SW 1271 (cell line): ENCODE measurements at places on chromosomes 1 and 21.

DNA sequence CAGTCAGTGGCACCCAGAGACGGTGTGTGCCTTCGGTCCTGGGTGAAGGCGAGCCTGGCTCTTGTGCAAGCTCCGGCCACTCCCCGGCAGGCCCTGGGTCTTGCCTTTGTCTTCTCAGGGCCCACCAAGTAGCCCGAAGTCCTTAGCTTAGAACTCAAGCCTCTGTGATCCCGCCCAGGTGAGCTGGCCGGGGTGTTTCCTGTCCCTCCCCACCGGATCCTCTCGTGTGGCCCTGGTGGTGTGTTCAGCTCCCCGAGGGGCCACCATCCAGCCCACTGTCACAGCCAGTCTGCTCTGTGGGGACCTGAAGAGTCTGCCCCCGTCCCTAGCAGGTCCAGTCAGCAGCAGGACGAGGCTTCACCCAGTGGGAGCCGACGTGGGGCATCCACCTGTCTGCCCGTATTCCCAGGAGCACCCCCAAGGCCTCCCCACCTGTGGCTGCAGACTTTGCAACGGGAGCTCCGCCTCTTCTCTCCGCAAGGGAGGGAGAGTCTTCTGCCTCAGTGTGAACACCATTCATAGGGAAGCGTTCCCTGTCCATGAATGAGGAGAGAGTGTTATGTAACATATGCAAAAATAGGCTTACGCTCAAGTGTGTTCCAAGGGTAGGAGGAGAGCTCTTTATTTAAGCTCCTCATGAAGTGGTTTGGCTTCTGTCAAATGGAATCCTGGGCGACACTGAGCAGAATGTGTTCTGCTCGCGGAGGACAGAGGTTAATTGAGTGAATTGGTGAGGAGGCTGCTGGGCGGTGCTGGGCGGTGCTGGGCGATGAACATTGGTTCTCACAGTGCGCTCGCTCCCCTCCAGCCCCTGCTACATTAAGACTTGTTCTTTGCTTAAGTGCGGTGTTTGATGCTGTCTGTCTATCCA is 108.9 kb downstream of the CRYAA start:
- DNase-seq, result no peak

DNA sequence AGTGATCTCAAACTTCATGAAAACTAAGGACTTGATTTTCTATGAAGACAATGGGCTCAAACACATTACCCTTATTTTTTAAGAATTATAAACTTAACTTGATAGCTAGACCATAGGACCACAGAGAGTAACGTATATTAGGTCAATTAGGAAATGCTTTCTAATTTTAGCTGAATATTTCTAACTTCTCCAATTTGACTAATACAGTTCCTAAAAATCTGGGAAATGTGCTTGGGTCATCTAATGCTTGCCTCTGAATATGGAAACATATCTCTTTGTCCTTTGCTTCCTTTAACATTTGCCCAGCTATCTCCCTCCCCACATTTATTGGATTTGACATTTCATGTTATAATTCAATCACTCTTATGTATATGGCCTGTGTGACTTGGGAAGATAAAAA is 141.4 kb downstream of the LHX8 start:
- DNase-seq, result no peak

- no peak for DNase-seq
Observed at GRCh38 chr1:145917595-145917994, 922 bp downstream of the PEX11B start.

DNA sequence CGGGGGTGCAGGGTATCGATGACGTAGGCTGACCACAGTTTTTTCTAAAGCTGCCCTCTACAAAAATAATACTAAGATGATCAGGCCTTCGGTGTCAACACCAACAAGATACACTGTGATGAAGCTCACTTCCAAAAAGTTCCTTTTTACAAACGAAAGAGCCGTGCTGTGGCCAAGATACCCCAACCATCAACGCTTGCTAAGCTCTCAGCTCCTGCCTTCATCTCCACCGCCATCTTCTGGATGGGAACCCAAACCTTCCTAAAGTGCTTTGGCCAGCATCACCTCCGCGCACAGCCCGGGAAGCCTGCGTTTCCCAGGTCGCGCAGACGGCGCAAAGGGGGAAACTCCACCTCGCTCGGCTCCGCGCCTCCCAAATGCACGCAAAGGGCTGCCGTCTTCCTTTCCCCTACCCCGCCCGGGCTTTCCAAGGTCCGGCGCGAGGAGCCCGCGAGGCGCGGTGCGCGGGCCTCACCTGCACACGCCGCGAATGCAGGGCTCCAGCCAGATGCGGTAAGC is 541 bp downstream of the USP48 start:
- peak; percentile 67 for DNase-seq

DNA sequence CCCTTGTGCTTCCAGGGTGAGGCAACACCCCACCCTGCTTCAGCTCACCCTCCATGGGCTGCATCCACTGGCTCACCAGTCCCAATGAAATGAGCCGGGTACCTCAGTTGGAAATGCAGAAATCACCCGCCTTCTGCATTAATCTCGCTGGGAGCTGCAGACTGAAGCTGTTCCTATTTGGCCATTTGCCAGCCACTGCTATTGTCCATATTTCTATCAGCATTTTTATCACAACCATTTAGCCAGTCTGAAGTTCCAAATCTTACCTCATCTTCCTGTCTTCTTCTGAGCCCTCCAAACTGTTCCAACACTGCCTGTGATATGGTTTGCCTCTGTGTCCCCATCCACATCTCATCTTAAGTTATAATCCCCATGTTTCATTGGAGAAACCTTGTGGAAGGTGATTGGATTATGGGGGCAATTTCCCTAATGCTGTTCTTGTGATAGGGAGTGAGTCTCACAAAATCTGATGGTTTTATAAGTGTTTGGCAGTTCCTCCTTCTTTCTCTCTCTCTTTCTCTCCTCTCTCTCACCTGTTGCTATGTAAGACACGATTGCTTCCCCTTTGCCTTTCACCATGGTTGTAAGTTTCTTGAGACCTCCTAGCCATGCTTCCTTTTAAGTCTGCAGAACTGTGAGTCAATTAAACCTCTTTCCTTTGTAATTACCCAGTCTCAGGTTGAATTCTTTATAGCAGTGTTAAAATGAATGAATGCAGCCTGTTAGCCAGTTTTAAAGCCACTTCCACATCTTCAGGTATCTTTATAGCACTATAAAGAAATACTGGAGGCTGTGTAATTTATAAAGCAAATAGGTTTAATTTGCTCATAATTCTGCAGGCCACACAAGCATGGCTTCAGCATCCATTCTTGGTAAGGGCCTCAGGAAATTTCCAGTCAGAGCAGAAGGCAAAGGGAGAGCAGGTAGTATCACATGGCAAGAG is 203.5 kb downstream of the FCRL5 start:
- DNase-seq, result no peak

DNA sequence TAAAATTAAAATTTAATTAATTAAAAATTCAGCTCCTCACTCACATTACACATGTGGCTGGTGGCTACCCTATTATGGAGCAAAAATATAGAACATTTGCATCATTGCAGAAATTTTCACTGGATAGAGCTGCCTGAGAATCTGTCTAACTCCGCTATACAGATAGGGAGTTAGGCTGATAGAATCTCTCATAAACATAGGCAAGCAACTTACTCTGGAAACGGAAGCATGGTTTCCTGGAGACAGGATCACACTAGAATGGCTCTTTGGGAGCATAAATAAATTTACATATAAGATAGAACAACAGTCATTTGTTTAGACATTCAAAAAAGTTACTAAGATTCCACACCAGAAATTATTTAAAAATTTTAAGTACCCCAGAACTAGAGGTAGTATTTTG is 12.2 kb upstream of the LAMC2 start:
- DNase-seq, result no peak

DNA sequence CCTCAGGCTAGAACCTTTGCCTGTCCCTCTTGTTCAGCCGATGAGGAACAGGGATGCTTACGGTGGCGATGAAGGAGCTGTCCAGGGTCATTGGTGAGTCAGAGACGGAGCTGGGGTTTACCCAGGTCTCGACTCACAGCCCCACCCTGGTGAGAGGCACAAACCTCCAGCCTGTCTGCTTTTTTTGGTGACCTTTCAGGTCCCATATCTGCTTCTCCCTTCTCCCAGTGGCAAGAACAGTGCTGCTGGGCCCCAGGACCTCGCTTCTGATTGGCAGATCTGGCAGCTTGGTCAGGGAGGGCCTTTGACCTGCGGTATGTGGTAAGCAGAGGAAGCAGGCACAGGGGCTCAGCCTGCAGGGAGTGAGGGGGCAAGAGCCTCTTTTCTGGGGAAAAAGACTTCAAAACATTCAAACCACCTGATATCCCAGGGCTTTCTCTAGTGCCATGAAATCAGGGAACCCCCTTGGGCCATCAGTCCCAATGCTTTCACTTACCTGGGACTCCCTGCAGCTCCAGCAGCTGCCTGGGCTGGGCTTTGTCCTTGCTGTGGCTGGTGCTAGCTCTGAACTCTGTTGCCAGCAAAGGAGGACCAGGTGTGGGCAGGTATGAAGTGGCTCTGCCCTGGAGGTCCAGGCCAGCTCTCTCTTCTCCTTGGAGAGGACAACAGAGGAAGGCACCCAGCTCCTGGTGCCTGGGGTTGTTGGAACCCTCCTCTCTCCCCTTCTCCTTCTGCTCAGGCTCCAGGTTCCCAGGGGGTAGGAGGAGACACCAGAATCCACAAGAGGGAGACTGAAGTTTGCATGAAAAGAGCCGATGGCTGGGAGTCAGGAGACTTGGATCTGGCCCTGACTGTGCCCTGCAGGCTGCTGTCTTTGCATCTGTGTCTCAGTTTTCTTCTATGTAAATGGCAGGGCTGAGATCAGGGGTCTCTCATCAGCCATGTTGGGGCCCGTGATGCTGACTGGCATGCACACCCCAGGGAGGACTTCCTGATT is 41.4 kb downstream of the TRIM62 start:
- DNase-seq, result no peak

- no peak for DNase-seq
Observed at GRCh38 chr1:246691622-246692495, 32.4 kb upstream of the SCCPDH start.

DNA sequence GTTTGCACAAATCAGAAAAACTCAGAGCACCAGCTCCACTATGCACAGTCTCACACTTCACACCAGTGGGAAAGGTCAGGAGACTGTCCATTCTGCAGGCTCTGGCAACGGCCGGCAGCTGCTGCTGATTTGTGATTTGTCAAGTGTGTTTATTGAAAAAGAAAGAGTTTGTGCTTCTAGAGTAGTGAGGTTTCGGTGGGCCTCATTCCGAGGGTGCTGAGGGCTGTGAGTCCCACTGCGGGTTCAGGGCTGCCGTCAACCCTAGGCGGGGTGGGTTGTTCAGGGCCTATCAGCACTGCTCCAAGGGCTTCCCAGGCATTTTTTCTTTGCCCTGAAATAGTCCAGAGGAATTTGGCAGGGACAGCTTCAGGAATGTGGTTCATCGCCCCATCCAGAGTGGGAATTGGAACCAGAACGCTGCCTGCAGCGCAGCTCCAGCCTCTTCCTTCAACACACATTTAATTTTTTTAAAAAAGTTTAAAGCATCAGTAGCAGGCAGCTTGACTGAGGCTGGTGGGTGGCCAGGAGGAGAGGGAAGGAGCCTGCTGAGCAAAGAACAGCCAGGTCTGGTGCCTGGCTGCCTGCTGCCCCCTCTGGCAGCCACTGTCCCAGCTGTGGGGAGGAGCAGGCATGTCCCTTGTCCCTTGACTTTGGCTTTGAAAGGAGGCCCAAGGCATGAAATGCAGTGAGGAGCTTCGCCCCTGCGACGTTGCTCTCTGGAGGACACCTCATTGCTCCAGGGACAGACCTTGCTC is 19.7 kb downstream of the STUM start:
- no peak for DNase-seq

DNA sequence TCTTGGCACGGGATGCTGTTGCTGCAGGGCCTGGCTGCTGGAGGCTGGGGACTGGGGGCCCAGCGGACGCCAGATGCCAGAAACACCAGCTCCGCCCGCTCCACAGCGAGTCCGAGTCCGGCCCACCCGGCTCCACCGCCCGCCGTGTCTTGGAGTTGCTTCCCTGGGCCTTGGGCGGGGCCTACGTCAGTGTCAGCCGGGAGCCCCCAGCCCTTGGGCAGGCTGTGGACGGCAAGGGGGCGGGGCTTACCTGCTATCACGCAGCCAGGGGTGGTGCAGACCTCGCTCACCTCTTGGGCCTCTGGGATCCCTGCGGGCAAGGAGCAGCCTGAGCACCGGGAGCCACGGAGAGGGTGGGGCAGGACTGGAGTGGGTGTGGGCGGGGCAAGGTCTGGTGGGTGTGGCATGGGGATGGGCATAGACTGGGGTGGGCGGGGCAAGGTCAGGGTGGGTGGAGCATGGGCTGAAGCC is 21.8 kb downstream of the MMEL1 start:
- DNase-seq, result no peak

GRCh38 chr21:46254208-46254975 is 25.8 kb upstream of the LSS start:
- no peak for DNase-seq

DNA sequence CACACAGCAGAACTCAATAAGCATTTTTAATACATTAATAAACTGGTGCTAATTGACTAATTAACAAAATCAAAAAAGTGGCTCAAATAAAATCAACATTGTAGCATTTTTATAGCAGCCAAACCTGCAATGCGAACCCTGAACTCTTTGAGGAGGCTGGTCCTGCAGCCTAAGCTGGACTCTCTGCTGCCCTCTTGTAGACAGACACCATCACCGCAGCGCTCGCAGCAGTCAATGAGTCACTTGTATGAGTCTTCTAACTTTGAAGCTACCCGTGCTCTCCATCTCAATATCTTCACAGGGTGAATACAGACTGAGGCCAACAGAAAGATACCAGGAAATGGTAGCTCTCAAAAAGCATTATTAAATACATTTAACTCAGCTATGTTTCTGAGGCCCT is 9.7 kb upstream of the KRTAP7-1 start:
- no peak for DNase-seq

DNA sequence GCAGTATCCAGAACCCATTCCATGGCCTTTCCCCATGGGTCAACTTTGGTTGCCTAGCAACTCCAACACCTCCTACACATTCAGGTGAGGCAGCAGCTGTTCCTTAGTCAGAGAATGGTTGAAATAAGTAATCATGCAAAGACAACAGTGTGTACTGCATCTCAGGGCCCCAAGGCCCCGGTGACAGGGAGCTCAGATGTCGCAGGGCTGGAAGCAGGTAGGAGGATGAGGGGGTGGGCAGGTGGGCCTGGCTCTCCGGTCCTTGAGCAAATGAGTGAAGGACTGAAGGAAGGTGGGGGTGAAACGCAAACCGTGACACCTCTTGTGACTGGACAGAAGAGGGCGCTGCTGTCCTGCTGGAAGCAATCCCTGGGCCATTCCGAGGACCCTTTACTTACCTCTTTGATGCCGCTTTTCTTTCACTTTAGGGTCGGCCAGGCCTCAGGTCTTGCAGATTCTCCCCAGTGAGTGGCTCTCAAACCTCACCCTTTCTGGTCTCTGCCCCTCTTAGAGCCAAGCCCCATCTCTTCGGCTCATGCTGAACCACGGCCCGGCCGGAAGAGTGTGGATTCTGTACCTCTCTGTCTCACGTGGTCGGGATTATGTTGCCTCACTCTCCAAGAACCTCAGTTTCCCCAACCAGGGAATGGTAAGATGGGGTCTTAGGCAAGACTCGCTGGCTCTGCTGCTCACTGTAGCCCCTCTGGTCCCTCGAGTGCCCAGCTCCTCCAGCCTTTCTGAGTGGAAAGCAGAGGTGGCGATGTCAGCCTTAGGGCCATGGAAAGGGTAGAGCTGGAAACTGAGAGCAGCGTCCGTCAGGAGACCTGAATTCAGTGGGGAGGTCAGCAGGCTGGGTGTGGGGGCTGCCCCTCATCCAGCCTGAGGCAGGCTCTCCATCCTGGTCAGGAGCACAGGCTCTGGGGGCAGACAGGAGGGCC is 5.6 kb upstream of the KCNA10 start:
- no peak for DNase-seq

- no peak for DNase-seq
Observed at GRCh38 chr1:21621761-21622436, 47.3 kb downstream of the RAP1GAP start.

- DNase-seq, result no peak
Observed at GRCh38 chr1:156291226-156292061, 4.0 kb downstream of the GLMP start.
